ENCODE measurements at places on chromosomes 2 and 18. TPM values are rescaled to one million over a fixed set of nuclear protein-coding genes. Genes with fewer than 3 reads are reported as not detected.

GRCh38 chr18:58823412-58823811 lies 41.3 kb upstream of the ZNF532 start:
- no peak for DNase-seq

GRCh38 chr2:31020713-31021112 lies 117.5 kb downstream of the GALNT14 start:
- no peak for DNase-seq

ESPNL gene
- total RNA-seq: 0.05 TPM

SALL3 gene
- total RNA-seq: not detected

UGT1A9 gene
- total RNA-seq: not detected

Measured in activated T-helper 1 cell treated with anti-CD3 and anti-CD28 coated beads, Interleukin-12 subunit alpha, Interleukin-12 subunit beta, Interleukin-2, Interleukin-4 antibody, amounts not matched to agents 30 ng/mL and 10 ng/mL and 1 ng/mL, durations not matched to agents 14 hours and 24 hours and 36 hours (primary cell).